Sciatic nerve (tissue), 2 donors: ENCODE measurements at places on chromosomes 11 and 22. TPM values are rescaled to one million over a fixed set of nuclear protein-coding genes. Genes with fewer than 3 reads are reported as not detected.

PLEKHA7 gene
- 96.6 TPM for total RNA-seq

ACTN3 gene
- 0.71 TPM for total RNA-seq

IFTAP gene
- 21.0 TPM for total RNA-seq

HTR3B gene
- not detected for total RNA-seq

BTG4 gene
- total RNA-seq, result not detected

DDB1 gene
- 161 TPM for total RNA-seq

KCNJ4 gene
- 0.71 TPM for total RNA-seq

OR51E1 gene
- 1.4 TPM for total RNA-seq

KDELR3 gene
- total RNA-seq, result 15.4 TPM

SNX32 gene
- total RNA-seq, result 2.6 TPM

REXO2 gene
- 80.4 TPM for total RNA-seq

PRR5L gene
- total RNA-seq, result 28.6 TPM

OR51A2 gene
- not detected for total RNA-seq

HBD gene
- total RNA-seq, result 38.4 TPM

C22orf15 gene
- total RNA-seq, result 0.49 TPM

SPI1 gene
- total RNA-seq, result 47.0 TPM

MMP12 gene
- 0.22 TPM for total RNA-seq

DEPDC7 gene
- total RNA-seq, result 12.3 TPM

MMP8 gene
- total RNA-seq, result 2.3 TPM

APOA4 gene
- not detected for total RNA-seq

SPON1 gene
- 3.2 TPM for total RNA-seq

DBX1 gene
- total RNA-seq, result not detected

LRP4 gene
- total RNA-seq, result 29.3 TPM

NPAT gene
- total RNA-seq, result 18.1 TPM

GPR83 gene
- 0.62 TPM for total RNA-seq

IL18 gene
- 20.3 TPM for total RNA-seq

RAG2 gene
- total RNA-seq, result not detected

MYO7A gene
- total RNA-seq, result 16.7 TPM

CDCA5 gene
- 0.71 TPM for total RNA-seq

PHLDB1 gene
- 419 TPM for total RNA-seq

ZNHIT2 gene
- 6.8 TPM for total RNA-seq

ARHGAP8 gene
- 17.3 TPM for total RNA-seq

DGCR6 gene
- total RNA-seq, result 2.8 TPM

CDC42BPG gene
- total RNA-seq, result 0.58 TPM

KLHDC7B gene
- 0.13 TPM for total RNA-seq

SMC1B gene
- total RNA-seq, result not detected

MOGAT2 gene
- total RNA-seq, result 0.18 TPM

CSNK2A3 gene
- 2.1 TPM for total RNA-seq

SOX10 gene
- 179 TPM for total RNA-seq

SLC37A2 gene
- total RNA-seq, result 12.7 TPM

MUC6 gene
- not detected for total RNA-seq

OR5P2 gene
- not detected for total RNA-seq

SSTR3 gene
- not detected for total RNA-seq

CYP2D6 gene
- total RNA-seq, result 2.0 TPM

ZBED4 gene
- 8.0 TPM for total RNA-seq

ABTB2 gene
- 10.5 TPM for total RNA-seq

MS4A5 gene
- not detected for total RNA-seq

GP1BB gene
- total RNA-seq, result 4.1 TPM

CAT gene
- total RNA-seq, result 82.6 TPM

KREMEN1 gene
- 21.5 TPM for total RNA-seq
